ENCODE measurements at places on chromosomes 1 and 21.

DNA sequence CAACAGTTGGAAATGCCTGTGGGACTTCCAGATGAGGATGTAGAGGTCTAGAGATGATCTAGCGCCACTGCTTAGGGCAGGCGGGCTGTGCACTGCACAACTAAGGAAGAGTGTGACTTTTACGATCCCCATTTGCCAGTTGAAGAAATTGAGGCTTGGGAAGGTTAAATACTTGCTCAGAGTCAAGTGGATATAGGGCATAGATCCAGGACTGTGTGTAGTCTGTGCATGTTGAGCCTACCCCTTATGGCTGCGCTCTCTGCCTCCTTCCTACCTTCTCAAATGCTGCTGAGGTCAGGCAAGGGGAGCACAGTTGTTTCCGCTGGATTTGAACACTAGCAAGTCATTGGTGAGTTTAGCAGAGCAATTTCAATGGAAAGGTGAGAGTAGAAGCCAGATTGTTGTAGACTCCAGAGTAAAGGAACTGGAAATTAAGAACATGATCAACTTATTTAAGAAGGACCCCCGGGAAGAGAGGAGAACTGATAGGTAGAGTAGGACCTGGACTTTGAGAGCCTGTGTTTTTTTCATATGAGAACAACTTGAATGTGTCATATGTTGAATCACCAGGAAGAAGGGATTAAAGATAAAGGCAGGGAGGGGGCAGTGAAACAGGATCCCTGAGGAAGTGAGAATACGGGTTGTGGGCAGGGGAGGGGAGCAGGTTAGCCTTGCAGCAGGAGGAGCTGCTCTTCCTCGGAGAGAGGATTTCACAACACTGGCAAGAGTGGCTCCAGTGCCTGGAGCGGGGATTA lies 2.7 kb downstream of the CAPN2 start:
- no peak for ATAC-seq

GRCh38 chr21:43961382-43961909 lies 50.7 kb upstream of the TRAPPC10 start:
- ATAC-seq: no peak

DNA sequence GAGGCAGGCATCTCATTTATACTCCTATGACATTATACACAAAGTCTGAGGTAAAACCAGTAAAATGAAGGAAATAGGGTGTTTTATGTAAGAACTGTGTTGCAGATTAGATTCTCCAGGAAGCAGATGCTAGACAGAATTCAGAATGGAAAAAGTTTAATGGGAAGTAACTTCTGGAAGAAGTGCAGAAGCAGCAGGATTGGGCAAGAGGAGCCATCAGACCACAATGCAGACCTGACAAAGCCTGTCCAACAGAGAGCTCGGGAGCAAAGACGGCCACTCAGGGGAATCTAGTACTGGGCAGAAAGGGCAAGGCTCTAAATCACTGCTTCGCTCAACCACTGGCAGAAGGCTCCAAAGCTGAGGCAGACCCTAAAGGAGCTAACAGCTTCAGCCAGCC lies 33.7 kb downstream of the FBXO42 start:
- no peak for ATAC-seq

DNA sequence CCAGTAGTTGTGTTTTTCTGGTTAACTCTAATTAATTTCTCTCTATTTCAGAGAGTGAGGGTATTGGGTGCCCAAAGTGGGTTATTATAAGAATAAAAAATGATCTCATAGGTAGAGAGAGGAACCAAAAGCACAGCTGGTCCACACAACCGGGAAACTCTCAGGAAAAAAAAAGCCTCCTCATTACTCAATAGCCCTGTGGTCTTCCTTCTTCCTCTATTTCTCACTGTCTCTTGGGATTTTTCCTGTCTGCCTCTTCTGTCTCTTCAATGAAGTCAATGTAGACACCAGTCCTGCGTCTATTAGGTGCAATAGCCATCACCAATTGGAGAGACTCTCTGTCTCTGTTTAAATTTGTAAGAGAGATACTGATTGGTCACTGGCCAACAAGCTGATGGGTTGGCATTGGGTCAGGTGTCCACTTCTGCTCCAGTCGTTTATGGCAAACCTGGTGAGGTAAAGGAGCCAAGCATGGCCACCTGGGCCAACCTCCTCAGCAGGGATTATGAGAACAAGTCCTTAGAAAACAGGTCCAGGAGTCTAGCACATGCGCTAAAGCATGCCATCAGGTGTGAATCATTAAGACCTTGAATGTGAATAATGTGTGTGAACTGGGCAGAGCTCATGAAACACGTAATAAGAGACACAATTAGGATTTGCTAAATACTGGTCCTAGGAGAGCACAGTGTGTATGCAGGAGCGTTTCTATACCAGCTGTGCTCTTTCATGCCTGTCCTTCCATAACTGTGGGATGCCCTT lies 443.0 kb upstream of the RUNX1 start:
- ATAC-seq: no peak

GRCh38 chr1:110221119-110221518 lies 11.0 kb downstream of the KCNC4 start:
- ATAC-seq: no peak

GRCh38 chr1:65792669-65793358 lies at the start of gene PDE4B:
Gene PDE4B, plus strand, starts transcription at chr1:65792895.
- ATAC-seq: peak; percentile 89

DNA sequence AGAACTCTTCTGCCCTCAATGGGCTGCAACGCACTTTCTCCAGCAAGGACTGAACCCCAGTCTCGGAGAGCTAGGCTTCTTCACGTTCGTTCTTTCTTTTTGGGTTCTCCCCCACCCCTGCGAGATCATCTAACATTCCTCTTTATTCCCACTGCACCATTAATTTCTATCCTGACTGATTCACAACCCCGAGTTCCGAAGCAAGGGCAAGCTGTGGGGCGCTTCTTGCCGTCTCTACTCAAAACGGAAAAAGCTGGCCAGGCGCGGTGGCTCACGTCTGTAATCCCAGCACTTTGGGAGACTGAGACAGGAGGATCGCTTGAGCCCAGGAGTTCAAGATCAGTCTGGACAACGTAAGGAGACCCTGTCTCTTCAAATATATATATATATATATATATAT lies 37.4 kb upstream of the BTG2 start:
- ATAC-seq: no peak

DNA sequence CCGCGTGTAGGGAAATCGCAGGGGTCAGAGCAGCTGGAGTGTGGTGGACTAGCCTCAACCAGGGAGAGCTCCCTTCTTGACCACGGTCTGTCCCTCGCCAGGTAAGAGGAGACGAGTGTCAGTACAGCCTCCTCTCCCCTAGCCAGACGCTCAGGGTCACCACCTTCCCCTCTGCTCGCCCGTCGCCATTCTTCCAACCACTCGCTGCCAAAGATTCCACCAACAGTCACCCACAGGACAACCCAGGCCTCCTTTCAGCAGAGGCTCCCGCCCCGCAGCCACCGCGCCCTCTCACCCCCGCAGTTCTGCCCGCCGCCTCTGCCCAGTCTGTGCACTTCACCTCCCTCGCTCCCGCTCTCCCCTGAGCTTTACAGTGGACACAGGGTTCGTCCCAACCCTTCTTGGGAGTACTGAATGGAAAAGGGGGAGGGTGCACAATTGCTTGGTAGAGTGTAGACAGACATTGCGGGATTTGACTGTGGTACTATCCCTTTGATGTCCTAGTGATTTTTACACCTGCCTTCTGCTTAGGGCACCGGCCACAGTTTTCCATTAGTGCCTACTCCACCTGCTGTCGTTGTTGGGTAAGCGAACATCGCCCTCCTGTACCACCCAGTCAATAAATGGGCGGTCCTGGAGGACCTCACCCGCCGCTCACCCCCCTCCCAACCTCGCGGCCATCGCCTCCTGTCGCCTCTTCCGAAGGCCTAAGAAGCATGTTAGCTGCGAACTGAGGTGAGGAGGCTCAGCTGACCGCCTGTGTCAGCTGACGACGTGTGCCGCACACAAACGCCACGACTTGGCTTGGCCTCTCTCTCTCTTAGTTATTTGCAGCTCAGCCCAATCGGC lies 9.2 kb upstream of the NBPF11 start:
- ATAC-seq: no peak

DNA sequence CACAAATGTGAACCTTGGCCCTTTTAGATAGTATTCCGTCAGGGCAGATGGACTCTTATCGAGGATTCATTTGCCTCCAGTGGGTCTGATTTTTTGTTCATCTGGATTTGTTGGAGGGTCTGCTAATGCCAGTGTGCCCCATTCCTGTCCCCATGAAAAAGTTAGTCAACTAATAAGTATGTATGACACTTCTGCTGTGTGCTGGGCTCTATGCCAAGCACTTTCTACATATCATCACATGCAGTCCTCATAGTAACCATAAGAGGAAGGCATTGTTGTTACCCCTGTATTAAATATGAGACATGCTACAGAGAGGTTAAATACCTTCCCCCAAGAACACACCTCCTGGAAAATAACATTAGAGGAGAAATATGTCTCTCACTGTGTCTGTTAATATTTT lies 46.6 kb upstream of the MAB21L3 start:
- ATAC-seq: no peak
